HS-27A (cell line): ENCODE measurements at places on chromosomes 11 and 22.

- DNase-seq, result no peak
Measured at GRCh38 chr11:35536470-35536869, 11.1 kb upstream of the PAMR1 start.

DNA sequence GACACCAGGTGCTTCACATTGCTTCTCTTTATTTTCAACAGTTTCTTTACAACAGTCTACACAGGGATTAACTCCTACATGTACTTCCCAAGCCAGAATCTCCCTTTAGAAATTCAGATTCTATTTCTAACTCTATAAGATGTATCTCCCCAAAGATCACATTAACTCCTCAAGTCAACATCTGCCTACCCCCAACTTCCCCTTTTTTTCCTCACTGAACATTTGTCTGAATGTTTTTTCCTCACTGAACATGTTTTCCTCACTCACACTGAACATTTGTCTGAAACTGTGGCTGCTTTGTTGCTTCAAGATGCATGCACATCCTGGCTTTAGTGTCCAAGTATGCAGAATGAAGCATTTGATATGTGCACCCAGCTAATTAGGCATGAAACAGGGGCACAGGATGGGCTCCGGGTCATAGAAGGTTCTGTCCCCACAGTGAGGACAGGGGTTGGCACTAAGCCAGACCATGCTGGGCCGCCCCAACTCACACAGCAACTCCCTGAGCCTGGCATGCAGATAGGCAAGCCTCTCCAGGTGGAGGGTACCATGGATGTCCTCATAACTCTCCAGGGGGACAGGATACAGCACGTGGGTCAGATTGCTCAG, 11.3 kb downstream of the PRAME start:
- no peak for DNase-seq

DNA sequence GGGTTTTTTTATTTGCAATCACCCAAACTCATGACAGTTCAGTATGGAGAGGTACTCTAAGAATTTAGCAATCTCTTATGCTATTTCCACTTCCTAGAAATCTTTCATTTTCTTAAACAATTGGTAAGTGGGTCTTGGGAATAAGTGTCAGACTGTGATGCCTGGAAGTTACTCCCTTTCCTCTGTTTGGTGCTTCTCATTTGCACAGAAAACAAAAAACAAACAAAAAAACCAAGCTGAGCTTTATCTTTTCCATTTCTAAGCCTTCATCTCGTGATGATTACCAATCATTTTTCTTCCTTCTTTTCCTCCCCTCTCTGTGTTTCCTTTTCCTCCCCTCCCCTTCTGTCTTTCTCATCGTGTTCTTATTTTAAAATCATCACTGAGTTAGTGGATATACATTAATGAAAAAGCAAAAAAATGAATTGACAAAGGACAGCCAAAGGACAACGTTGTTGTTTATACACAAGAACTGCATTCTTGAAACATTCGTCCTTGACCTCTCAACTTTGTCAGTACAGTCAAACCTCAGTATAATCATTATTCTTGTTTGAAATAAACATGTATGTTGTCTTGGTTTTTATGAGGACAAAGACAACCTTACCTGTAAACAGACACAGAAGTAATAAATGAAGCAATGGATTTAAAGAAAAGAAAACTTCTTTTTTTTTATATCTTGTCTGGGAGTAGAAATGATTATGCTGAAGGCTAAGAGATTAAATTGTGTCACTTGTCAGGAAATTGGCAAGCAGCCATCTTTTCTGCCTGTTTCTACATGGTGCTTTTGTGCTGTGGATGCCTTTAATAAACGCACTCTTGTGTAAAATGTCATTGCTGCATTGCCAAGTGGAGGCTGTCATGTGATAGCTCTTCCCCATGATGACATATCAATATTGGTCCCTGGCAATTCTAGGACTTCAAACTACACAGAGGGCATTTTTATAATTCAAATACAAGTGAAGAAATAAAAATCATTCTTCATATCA, 803.2 kb upstream of the CCDC90B start:
- no peak for DNase-seq

GRCh38 chr11:121293288-121293594, 670 bp downstream of the SC5D start:
- DNase-seq, result peak; percentile 14

DNA sequence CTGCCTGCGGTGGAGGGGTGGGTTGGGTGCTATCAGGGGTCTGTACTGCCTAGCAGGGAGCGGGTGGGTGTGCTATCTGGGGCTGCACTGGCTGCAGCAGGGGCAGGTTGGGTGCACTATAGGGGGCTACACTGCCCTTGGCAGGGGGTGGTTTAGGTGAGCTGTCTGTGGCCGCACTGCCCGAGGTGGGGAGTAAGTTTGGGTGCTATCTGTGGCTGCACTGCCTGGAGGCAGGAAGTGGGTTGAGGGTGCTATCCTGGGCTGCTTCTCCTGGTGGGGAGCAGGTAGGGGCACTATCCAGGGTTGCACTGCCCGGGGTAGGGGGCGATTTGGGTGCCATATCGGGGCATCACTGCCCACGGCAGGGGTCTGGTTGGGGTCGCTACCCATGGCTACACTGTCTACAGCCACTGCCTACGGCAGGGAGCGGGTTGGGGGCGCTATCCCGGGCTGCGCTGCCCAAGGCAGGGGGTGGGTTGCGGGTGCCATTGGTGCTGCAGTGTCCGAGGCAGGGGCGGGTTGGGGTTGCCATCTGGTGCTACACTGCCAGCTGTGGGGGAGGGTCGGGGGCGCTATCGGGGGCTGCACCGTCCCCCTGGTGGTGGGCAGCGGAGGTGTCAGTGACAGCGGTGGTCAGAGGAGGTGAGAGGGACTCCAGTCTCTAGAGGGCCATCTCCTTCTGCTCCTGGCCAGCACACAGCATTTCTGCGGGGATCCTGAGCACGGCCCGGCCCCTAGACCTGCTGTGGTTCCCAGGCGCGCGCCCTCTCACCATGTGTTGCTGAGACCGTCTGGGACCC, 1.3 kb upstream of the RFPL2 start:
- no peak for DNase-seq

DNA sequence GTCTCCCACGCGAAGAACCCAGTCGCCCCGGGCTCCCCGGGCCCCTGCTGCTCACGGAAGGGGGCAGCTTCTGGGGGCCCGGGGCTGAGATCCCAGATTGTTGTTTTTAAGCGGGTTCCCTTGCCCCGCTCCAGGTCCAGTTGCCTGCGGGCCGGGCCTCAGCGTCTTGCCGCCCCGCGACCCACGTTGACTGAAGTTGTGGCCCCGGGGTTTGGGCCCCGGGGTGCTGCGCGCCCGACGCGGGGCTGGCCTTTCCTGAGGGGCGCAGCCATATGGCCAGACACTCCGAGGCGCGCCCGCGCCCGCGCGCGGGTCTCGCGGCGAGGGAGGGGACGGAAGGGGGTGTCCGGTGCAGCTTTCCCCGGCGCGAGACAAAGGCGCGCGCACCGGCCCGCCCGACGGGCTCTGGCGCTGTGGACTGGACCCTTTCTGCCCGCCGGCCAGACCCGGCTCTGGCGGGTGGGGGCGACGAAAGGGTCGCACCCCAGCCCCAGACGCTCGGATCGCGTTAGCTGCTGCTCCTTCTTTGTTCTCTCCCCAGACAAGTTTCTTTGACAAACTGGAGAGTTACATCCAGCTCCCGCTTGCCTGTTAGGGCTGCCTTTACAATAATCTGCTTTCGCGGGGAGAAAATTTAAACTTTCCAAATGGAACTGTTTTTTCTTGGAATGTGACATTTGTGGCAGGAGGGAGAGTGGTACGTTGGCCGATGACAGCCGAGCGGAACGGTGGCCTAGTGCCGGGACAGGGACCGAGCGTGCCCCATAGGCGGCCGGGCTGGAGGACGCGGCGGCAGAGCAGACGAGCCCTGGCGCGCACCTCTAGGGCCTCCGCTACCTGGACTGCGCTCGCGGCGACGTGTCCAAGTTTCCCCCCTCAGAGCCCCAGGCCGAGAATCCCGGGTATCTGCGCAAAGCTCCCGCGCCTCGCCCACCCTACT, 716 bp downstream of the AMOTL1 start:
- DNase-seq, result no peak

GRCh38 chr11:64594159-64594939, 3.3 kb downstream of the SLC22A12 start:
- no peak for DNase-seq

DNA sequence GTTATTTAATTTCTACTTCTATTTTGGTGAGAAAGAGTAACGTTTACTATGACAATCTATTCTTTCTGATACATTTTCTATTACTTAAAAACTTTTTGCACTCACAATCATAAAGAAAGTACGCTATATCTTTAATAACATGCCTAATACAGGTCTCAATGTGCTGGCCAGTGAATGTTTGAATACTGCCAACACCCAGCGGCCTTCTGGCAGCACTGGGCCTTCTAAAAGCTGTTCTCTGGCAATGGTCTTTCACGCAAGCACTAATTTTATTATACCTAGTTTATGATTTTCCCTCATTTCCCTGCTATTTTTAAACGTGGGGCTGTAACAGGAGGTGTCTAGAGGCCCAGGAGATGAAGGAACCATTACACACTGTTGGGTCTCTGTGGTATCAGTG, 349.8 kb upstream of the PITPNB start:
- no peak for DNase-seq

- no peak for DNase-seq
Measured at GRCh38 chr11:86015699-86016098, 53.2 kb downstream of the PICALM start.

DNA sequence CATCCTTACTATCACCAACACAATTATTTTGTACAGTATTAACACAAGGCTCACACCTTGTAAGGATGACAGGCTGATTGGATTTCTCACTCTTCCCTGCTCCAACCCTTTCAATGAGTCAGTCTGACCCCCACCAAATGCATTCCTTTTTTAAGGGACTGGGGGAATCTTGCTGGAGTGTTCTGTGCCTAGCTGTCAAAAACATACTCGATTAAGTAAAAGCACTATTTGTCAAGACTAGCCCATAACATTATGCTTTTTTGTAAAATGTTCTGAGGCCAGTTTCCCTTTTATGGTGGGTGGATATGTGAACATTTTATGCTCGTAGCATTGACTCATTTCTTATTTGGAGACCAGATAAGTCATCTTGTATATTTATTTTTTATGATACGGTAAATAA, 87.2 kb downstream of the PDHX start:
- DNase-seq, result no peak

- DNase-seq, result no peak
Measured at GRCh38 chr11:130020323-130020722, 17.7 kb upstream of the PRDM10 start.

- DNase-seq, result no peak
Measured at GRCh38 chr11:10285148-10285802, 8.7 kb downstream of the SBF2 start.

GRCh38 chr11:79418241-79418640, 22.6 kb downstream of the TENM4 start:
- no peak for DNase-seq

GRCh38 chr11:7673724-7674434, 579 bp upstream of the CYB5R2 start:
- DNase-seq, result no peak
